Mucosa of descending colon (tissue), 3 donors: ENCODE measurements at places on chromosomes 12 and 14. TPM values are rescaled to one million over a fixed set of nuclear protein-coding genes. Genes with fewer than 3 reads are reported as not detected.

DNA sequence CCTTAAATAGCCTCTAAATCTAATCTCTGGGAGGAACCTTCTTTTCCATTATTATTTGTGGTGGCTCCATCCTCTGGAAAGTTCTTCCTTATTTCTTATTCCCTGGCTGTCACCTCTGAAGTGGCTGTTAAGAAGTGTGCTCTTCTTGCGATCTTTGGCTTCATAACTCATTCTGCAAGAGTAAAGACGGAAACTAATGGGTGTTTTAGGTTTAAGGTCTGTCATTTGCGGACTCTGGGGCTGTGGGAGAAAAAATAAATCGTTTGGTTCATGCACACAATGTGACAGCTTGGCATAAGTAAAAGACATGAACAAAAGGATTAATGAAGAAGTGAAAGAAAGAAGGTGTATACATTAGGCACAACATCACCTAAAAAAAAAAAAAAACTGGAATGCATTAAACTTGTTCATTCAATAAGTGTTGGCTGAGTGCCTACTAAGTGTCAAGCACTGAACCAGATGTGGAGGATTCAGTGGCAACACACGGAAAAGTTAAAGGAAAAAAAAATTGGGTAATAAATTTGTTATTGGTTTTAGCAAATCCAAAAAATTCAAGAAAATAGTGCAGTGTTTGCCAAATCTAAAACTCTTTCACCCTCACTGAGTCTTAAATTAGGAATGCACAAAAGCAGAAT lies 99.5 kb downstream of the ERGIC2 start:
- no peak for DNase-seq

Gene TAS2R8
- not detected for total RNA-seq

- no peak for DNase-seq
Observed at GRCh38 chr12:6057700-6058099, 66.8 kb downstream of the VWF start.

Gene OAS2
- 4.6 TPM for total RNA-seq

DNA sequence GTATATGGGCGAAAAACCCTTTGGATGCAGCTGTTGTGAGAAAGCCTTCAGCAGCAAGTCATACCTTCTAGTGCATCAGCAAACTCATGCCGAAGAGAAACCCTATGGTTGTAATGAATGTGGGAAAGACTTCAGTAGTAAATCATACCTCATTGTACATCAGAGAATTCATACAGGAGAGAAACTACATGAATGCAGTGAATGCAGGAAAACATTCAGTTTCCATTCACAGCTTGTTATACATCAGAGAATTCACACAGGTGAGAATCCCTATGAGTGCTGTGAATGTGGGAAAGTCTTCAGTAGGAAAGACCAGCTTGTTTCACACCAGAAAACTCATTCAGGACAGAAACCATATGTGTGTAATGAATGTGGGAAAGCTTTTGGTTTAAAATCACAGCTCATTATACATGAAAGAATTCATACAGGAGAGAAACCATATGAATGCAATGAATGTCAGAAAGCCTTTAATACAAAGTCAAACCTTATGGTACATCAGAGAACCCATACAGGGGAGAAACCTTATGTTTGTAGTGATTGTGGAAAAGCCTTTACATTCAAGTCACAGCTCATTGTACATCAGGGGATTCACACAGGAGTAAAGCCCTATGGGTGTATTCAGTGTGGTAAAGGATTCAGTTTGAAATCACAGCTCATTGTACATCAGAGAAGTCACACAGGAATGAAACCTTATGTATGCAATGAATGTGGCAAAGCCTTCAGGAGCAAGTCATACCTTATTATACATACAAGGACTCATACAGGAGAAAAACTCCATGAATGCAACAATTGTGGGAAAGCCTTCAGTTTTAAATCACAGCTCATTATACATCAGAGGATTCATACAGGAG lies 21.4 kb downstream of the ZNF268 start:
- no peak for DNase-seq

DNA sequence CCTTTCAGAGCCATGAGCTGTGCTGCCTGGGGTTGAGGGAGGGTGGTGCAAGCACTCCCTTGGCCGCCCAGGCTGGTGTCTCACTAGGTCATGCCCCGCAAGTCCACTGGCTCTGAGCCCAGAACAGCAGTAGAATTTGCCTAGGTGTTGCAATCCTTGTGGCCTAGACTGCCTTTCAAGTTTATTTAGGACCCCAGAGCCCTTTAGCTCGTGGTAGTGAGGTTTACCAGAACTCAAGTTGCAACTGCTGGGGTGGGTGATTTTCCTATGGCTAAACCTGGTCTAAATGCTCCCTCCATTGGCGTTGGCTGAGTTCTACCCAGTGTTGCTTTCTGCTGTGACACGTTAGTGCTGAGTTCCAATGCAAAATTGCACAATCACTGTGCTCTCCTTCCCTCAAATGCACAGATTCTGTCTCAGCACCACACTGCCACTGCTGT lies 287.2 kb downstream of the BCAT1 start:
- DNase-seq: peak; percentile 5

Gene REP15
- 14.3 TPM for total RNA-seq

Gene ITFG2
- 55.4 TPM for total RNA-seq

Gene POTEM
- not detected for total RNA-seq

GRCh38 chr12:117441751-117442150 lies 80.3 kb upstream of the NOS1 start:
- no peak for DNase-seq

Gene KCNK10
- total RNA-seq: 2.0 TPM

DNA sequence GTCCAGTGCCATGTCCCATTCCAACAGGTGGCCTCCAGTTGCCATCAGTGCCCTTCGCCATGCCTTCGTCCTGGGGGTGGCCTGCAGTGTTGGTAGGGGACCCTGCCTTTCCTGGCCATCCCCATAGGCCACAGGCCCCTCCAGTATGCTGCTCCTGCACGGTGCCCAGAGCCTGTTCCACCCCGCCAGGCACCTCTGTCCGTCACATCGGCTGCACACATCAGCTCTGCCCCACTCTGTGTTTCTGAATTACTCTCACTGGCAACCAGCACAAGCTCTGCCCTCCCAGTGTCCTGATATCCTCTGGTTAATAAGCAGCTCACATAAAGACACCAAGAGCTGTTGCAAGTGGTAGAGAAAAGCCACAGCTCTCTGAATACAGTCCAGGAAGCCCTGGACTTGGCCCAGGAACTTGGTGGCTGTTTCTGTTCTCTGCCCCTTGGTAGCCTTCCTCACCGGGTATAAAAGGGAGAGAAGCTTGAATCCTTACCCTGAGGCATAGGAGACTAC lies 31.3 kb upstream of the ATP2A2 start:
- peak; percentile 75 for DNase-seq

DNA sequence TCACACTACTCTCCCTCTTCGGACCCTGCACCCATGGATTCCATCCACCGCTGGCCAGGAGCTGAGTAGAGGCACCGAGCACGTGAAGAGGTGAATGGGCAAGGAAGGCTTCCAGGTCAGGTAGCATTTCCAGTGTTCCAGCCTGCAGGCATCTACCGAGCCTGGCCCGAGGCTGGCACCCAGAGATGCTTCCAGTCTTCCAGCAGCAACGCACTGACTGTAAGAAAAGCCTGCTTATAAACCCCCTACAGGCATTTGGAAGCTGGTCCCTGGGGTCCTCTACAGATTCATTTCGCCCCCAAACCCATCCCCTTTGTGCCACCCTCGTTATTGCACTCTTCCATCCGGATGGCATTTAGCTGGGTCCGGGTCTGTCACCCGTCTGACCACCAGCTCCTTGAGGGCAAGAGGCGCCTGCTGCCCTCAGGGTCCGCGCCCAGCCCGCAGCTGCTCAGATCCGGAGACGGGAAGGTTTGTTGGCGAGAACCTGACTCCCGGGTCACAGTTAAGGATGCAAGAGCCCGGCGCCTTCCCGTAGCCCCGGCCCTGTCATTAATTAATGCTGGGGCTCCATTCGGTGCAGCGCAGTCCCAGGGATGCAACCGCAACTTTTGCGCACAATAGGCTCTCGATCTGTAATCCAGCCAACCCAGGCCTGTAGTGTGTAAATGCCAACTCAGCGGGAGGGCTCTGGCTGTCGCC lies 614 bp upstream of the MARK3 start:
- DNase-seq: no peak

Gene OTOGL
- 0.66 TPM for total RNA-seq

GRCh38 chr14:70148911-70149595 lies 39.7 kb downstream of the SLC8A3 start:
- DNase-seq: no peak

Gene GLIPR1L1
- not detected for total RNA-seq

- no peak for DNase-seq
Observed at GRCh38 chr12:16962889-16963288, 356.9 kb upstream of the LMO3 start.

GRCh38 chr14:72595152-72595862 lies 298.6 kb downstream of the DPF3 start:
- DNase-seq: no peak

Gene PRH2
- total RNA-seq: 0.73 TPM

Gene EXOC3L4
- total RNA-seq: 26.1 TPM

GRCh38 chr12:120055231-120056000 lies 61.1 kb downstream of the RAB35 start:
- no peak for DNase-seq

GRCh38 chr14:101849125-101849524 lies 87.6 kb downstream of the PPP2R5C start:
- DNase-seq: no peak

Gene IL22
- total RNA-seq: not detected

Gene BATF
- total RNA-seq: 2.3 TPM

Gene AKAP3
- 2.2 TPM for total RNA-seq

GRCh38 chr14:21204167-21205025 lies 48.5 kb upstream of the OR5AU1 start:
- no peak for DNase-seq

- DNase-seq: no peak
Observed at GRCh38 chr12:5447320-5447719, 15.4 kb downstream of the NTF3 start.

DNA sequence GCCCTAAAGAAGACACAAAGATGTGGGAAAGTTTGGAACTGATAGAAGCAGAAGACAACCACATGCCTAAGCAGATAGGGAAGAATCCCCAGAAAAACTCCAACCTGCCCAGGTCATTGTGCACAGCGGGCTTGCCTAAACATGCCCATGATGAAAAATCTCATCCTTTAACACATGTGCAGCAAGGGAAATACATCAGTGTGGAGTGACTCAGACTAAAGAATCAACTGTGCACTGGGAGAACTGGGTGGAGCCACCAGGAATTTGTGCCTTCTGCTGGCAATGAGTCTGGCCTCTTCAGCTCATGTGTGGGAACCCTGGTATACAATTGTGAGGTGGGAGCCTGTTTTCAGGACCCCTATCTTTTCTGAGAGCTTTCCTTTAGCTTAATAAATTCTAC lies 398.5 kb downstream of the FSCB start:
- DNase-seq: no peak

GRCh38 chr14:44317441-44317746 lies 189.7 kb downstream of the FSCB start:
- DNase-seq: no peak
